Fibroblast of mammary gland (primary cell): ENCODE measurements at places on chromosomes 2 and 18.

GRCh38 chr2:28668880-28669279 lies 82.8 kb upstream of the PPP1CB start:
- no peak for DNase-seq

DNA sequence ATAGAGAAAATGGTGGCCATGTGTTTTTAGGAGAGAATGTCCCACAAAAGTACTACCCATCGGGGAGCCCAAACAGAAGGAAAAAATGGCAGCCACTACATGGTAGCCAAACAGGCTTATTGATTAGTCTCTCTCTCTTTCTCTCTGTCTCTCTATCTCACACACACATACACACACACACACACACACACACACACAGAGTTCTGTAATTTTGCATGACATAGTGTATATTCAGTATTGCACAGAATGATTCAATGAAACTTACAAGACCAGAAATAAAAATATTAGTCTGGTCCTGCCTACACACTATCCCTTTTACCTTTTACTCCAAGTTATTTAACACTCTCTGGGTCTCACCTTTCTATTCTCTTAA lies 124.8 kb upstream of the SLC39A10 start:
- no peak for DNase-seq

DNA sequence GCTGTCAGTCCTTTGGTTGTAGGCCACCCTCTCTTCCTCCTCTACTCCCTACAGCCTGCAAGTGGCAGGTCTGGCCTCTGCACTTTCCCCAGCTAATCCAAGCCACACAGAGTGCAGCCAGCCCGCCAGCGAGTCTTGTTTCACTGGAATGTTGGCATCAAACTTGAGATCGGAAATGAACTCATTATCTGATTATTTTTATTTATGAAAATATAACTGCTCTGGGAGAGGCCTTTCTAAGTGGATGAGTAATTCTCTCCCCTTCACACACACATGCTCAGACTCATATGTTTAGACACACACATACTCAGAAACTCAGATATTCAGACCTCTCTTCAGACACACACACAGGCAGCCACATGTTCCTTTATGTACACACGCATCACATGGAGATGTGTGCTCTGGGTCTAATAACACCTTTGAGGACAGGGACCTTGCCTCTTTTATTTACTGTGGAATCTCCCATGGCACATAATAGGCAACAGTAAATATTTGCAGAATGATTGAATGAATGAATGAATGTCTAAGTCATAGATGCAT lies 151.3 kb downstream of the ZFP36L2 start:
- DNase-seq: peak; percentile 98

DNA sequence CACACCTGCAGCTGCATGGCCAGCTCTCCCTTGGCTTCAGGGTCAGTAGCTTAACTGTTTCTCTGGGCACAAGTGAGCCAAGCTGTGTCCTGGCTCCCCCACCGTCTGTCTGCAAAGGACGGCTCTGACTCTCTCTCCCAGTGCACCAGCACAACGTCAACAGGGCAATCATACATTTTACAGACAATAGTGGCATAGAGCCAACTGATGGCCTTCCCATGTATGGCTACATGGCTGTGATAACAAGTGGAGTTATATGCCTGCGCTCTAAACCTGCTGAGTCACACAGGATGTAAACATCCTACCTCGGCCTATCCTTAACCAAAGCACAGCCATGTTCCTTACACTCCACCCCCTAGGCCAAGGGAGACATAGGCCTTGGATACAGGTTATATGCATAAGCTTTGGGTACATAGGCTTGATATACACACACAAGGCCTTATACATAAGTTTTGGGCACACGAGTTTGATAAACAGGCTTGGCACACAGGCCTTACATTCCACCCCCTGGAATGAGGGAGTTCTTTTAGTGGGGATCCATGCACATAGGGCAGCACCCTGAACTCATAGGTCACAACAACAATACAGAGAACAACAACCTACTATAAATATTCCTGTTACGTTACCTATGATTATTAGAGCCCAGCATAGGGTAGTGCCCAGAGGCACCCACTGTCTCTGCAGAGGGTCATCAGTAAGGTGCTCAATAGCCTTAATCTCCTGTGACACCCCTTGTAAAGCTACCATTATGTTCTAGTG lies 17.7 kb downstream of the PHOSPHO2 start:
- no peak for DNase-seq

DNA sequence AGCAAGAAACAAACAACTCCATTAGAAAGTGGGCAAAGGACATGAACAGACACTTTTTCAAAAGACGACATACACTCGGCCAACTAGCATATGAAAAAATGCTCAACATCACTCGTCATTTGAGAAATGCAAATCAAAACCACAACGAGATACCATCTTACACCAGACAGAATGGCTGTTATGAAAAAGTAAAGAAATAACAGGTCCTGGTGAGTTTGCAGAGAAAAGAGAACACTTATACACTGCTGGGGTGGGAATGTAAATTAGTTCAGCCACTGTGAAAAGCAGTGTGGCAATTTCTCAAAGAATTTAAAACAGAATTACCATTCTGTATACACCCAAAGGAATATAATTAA lies 130.5 kb downstream of the PLCL1 start:
- DNase-seq: no peak

GRCh38 chr18:56789004-56789888 lies 138.1 kb downstream of the WDR7 start:
- peak; percentile 35 for DNase-seq

DNA sequence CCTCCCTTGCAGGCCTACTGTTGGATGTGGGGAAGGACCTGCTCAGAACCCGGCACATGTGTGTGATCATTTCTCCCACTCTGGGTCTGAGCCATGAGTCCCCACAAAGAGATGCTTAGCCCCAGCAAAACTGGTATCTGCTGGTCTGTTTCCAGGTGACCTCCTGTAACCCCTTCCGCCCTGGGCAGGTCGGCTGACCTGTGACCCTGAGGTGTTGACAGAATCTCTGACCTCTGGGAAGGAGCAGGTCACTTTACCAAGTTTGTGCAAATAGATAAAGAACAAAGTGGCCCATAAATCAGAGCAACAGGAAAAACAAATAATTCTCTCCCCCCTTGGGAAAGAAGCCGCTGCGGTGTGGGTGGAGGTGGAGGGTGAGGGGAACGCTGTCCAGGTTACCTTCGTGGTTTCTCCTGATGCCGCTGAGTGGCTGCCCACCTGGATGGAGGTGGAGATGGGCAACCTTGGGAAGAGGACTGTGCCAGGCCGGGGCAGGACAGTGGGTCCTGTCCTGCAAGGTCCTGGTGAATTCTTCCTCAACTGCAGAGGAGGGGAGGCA lies 174.0 kb upstream of the MYCN start:
- no peak for DNase-seq

DNA sequence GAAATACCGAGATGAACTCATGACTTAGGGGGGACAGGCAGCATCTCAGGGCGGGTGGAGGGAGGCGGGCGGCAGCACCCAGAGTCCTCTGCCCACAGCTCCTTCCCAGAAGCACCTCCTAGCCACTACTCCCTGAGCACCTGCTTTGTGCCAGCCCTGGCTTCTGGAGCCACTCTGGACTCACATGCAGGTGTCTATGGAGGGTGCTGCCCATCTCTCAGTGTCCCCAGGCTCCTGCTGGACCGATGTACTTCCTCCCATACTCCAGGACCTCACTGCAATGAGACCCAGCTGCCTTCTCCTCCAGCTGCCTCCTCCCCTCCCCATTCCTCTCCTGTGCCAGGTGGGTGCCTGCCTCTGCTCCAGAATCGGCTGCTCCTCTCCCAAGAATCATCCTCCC lies 22.1 kb upstream of the OTOS start:
- no peak for DNase-seq

DNA sequence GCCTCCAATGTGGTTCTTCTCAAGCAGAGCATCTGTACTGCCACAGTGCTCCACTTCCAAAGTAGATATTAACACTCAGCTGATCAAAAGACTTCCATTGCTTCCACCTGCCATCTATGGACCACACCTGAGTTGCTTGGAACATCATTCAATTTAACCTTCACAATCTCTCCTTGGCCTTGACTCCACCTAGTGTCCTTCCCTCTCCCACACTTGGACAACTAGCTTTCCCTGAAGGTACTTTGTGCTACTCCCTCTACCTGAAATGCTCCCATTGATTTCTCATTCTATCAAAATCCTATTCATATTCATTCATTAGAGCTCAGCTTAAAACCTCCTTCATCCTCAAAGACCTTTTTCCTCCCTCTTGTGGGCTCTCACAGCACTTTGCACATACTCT lies 48.7 kb downstream of the SOWAHC start:
- DNase-seq: no peak

- no peak for DNase-seq
These were observed 20.1 kb upstream of the CCBE1 start for GRCh38 chr18:59717291-59717690.

DNA sequence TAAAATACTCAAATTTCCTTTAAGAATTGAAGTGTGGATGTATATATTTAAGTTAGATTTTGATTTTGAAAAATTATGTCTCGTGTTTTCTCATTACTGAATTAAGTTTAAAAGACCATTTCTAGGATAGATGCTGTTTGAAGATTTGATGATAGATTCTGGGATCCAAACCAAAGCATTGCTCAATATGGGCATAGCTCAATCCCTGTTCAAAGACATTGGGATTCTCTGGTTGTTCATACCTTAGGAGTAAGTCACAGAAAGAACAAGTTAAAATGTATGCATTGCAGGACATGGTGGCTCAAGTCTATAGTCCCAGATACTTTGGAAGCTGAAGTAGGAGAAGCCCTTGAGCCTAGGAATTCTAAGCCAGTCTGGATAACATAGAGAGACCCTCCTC lies 622.3 kb downstream of the ADCYAP1 start:
- no peak for DNase-seq

DNA sequence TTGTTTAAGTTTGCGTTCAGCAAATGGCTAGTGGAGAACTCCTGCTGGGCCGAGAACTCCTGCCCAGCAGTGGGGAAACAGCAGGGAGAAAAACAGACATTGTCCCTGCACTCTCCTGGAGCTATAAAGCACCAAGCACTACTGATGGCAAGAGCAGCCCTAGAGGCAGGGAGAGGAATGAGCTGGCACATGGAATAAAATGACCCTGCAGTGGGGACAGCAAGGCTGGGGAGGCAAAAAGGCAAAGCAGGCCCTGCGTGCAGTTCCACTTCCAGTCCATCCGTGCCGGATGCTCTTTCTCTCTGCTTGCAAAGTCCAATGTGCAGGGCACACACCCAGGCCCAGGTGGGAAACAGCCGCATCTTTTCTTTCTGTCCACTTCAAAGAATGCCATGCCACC lies 415.5 kb downstream of the LRATD1 start:
- DNase-seq: no peak

GRCh38 chr2:1477196-1478040 lies 64.2 kb downstream of the TPO start:
- no peak for DNase-seq

GRCh38 chr2:20687260-20687832 lies 20.4 kb downstream of the GDF7 start:
- DNase-seq: peak; percentile 16

DNA sequence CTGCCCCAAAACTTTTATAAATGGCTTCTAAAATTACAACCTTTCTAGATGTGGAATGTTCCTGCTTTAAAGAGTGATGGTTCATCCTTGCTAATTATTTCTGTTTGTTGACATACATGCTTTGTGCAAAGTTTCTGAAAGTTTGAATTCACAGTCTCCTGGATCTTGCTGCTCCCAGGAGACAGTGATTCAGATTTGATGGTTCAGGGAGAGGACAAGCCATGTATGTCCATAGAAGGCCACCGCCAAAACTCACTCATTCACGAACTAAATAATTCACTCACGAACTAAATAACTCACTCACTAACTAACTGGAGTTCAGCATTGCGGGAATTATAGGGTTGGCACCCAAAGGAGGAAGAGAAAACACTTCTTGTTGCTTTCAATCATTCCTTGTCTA lies 416.5 kb upstream of the ZEB2 start:
- peak; percentile 68 for DNase-seq

DNA sequence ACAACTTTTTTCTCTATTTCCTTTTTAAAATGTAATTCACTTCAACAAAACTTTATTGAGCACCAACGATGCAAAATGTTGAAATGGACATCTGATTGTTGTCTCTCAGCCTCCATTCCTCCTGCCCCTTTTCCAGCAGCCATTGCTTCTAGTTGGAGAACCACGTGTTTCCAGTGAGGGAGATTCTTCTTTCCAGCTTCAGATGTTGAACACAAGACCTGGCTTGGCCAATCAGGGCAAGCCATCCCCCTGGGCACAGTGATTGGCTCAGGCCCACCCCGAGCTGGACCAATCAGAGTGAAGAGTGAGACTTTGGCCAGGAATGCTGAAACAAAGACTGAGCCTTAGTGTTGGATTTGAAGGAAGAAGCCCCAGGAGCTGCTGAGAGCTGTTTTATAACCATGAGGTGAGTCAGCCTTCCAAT lies 59.0 kb downstream of the E2F6 start:
- DNase-seq: peak; percentile 78

GRCh38 chr18:11000071-11000470 lies 149.3 kb downstream of the PIEZO2 start:
- DNase-seq: no peak

DNA sequence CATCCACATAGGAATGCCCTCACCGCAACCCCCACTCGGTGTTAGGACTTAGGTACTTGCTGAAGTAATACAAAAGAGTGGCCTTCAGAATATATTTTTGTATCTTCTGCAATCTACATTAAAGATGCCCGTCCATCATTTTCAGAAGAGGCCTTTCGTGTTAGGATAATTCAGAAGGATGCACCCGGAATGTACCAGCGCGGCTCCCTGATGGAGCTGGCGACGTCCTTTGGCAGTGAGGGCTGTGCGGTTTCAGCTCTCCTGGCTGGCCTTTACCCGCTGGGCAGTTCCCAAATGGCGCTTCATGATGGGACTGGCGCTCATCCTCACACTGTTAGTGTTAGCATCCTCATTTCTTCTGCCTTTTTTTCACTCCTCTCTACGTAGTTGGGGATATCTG lies 15.3 kb downstream of the TWIST2 start:
- no peak for DNase-seq

- DNase-seq: no peak
These were observed 539.4 kb upstream of the CDH2 start for GRCh38 chr18:28716338-28716737.

- DNase-seq: peak; percentile 46
These were observed 678.9 kb upstream of the FANCL start for GRCh38 chr2:58920001-58920400.

DNA sequence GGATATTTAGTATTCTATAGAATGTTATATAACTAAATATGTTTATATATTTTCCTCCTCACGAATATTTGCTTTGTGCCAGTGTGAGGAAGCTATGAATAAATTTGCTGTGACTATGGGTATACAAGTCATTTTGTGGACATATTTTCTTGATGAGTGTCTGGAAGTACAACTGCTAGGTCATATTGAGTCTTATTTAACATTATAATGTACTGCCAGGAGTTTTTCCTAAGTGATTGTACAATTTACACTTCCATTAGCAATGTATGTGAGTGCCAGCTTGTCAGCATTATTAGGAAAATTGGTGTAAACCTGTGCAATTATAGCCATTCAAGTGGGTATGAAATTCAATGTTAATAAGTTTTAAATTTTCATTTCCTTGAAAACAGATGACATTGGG lies 1328.9 kb upstream of the TMEFF2 start:
- no peak for DNase-seq

DNA sequence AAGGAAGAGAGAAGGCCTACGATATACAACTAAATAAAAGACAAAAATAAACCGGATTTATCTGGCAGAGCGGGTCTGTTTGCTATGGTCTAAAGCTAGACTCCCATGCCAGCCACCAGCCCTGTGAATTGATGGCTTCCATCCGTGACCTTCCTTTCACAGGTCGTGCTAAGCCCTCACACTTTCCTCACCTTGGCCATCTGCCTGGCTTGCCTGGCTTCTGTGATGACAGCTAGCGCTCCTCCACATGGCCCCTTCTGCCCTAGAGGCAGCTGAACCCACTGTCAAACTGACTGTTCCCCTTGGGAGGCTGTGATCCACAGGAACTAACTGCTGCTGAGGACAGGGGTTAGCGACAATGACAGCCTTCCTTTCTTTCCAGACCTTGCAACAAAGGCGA lies 32.5 kb downstream of the GAREM1 start:
- no peak for DNase-seq
